ENCODE measurements at places on chromosomes 6 and 20. TPM values are rescaled to one million over a fixed set of nuclear protein-coding genes. Genes with fewer than 3 reads are reported as not detected.

DNA sequence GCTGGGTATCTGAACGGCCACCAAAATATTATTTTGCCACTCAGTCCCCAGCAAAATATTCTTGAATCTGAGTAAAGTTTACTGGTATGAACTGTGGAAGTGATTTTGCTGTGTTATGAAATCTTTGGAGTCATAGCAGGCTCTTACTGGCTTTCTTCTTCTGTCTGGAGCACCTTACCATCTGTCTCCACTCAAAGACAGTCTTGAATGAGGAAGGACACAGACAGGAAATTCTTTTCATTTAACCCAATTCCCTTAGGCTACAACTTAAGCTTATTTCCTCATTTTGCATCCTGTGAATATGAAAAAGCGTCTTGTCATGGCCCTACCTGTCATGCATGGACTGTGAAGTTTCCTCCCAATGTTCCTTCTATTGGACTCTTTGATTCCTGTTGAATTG lies 24.7 kb downstream of the FNDC1 start:
- DNase-seq = peak; percentile 68

DNA sequence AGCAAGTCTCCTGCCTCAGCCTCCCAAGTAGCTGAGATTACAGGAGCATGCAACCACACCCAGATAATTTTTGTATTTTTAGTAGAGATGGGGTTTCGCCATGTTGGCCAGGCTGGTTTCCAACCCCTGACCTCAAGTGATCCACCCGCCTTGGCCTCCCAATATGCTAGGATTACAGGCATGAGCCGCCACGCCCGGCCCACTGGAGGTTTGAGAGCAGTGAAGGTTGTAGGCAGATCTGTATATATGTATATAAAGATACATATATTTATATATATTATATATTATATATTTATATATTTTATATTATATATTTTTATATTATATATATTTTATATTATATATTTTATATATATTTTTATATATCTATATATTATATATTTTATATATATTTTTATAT lies 38.2 kb upstream of the TTPAL start:
- no peak for DNase-seq

DNA sequence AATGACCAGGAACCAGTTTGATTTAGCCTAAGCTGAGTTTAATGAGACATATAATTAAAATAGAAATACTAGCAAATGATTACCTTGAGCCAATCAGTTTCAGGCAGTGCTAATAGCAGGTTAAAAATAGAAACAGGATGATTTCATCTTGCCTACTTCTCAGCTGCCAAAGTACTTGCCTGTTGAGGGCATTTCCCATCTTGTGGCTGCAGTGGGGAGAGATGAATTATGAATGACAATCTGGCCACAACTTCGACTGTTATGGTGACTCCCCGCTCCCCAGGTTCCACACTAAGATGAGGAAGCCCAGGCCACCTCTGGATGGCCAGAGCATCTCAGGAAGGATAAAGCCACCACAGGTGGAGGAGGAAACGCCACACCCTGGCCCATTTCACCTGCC lies 31.3 kb downstream of the MBOAT1 start:
- DNase-seq = peak; percentile 26

DNA sequence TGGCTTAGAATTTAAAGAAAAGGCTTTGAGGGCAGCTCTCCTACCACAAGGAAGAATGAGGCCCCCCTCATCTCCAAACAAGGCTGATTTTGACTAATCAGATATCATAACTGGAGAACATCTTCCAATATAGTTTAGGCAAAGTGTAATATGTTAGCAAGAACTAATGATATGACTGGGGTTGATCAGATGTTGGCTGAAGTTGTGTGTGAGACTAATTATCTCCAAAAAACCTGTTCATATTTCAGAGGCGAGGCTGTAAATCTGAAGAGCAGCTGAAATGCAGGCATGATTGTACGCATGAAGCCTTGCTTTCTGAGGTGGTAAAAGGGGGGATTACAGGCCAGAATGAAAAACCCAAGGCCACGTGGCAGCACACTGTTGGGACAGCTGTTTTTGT lies 16.0 kb upstream of the ZNF831 start:
- no peak for DNase-seq

The CLVS2 gene
- not detected for polyA plus RNA-seq

- DNase-seq = peak; percentile 34
Observed at GRCh38 chr6:2839982-2840748, 1.5 kb downstream of the SERPINB1 start.

GRCh38 chr20:47857187-47857568 lies 71.9 kb upstream of the SULF2 start:
- peak; percentile 5 for DNase-seq

DNA sequence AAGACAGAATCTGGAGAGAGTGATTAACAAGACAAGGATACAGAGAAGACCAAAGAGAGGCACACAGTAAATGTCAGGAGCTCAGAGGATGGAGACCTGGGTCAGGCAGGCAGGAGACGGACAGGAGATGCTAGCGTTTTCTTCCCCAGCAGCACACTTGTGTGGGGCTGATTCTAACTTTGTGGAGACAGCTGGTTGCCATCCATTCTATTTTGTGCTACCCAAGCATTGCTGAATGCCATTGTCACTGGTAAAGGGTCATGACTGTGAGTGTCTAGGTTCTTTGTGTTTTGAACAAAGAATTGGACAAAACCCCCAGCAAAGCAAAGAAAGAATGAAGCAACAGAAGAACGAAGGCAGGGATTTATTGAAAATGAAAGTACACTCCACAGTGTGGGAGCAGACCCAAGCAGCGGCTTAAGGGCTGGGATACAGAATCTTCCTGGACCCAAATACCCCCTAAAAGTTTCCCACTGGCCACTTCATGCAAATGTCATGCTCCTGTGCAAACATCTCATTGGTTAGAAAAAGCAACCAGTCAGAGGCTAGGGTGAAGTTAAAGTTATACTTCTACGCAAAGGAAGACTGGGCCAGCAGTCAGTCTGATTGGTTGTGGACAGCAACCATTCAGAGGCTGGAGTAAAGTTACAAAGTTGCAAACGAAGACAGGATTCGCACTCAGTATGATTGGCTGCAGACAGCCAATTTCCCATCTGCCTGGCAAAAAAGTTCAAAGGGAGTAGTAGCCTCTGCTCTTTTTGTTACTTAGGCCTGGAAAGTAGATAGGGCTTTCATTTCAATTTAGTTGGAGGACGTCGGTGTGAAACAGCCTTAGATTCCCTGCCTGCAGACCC lies 17.5 kb downstream of the PTK7 start:
- DNase-seq = peak; percentile 90

The GABRR1 gene
- polyA plus RNA-seq = not detected

- peak; percentile 84 for DNase-seq
Observed at GRCh38 chr6:33197431-33198048, 2.9 kb downstream of the RXRB start.

DNA sequence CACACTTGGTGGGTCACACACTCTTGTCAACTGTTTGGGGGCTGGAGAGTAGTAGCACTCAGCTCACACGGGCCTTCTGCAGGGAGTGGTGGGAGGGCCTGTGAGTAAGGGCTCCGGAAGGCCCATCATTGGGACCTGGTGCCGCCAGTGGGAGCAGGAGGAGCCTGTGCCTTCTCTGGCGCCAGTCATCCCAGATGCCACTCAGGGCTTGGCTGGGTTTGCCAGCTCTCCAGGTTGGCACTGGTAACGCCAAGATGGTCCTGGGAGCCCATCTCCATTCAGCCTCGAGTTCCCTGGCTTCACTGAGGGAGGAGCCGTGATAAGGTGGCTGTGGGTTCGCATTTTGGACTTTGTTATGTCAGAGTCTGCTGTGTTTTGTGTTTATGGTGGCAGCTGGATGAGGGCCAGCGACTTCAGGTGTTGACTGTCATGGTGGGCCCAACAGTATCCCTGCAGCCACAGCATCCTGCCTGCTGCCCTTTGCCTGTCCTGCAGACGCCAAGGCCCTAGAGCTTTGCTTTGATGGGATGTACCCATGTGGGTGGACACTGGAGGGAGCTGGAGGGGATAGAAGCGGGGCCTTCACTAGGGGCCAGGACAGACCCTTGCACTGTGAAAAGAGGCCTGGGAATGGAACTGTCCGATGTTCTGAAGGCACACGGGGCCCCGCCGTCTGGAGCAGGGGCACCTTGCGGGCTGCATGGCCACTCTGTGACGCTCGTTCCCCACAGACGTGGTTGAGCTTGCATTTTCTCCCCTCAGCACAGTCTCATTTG lies 13.3 kb upstream of the DNAJC5 start:
- no peak for DNase-seq

The RAMACL gene
- polyA plus RNA-seq = 0.31 TPM

DNA sequence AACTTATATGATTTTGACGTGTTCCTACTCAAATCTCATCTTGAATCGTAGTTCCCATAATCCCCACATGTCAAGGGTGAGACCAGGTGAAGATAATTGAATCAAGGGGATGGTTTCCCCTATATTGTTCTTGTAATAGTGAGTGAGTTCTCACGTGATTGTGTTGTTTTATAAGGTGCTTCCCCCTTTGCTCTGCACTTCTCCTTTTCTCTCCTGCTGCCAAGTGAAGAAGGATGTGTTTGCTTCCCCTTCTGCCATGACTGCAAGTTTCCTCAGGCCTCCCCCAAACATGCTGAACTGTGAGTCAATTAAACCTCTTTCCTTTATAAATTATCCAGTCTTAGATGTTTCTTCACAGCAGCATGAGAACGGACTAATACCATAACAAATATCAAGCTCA lies 83.2 kb downstream of the MANEA start:
- no peak for DNase-seq

- DNase-seq = no peak
Observed at GRCh38 chr6:118206221-118206620, 299.2 kb downstream of the SLC35F1 start.

DNA sequence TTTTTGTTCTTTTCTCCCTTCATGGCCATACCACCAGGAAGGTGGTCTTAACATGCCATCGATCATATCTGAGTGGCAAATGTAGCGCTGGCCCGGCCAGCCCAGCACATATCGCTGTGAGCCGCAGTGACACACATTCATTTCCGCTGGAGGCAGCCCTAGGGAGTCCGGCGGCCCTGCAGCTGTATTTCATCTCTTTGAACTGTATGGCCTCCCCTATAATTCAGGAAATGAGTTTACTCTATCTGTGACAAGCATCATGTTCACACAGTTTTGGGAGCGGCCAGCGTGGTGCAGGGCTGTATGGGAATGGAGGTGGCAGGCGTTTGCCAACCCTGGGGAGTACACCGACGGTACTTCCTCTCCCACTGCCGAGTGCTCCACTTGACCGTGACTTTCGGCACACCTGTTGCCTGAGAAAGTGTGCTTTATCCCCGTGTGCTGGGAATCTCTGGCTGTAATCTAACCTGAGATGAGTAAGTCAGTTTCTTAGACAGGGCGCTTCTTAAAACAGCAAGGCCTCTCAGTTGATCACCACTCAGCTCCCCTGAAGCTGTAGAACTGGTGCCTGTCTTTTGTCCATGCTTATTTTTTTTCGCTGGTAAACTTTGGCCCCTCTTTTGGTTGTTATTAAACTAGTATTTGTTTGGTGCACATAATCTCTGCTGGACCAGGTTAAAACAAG lies 257.1 kb upstream of the TAB2 start:
- DNase-seq = no peak

DNA sequence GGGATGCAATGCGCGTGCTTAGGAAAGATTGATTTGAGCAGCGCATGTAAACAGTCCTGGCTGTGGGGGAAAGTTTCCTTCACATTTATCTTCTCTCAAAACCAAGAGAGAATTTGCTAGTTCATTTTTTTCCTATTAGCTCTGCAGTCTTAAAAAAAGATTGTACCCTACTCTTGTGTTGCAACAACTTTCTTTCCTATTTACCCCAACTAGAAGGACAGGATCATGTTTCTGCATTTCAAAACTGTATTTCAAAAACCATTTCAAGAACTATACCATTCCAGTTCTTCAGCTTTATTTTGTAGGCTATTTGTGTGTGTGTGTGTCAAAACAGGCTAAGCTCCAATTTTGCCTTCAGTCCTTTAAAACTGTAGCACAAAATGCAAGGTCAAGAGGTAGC lies 473.1 kb downstream of the KIF16B start:
- DNase-seq = no peak

Data from GM23248 (cell line).